Pancreas (tissue), 10 donors: ENCODE measurements at places on chromosomes 4 and X. TPM values are rescaled to one million over a fixed set of nuclear protein-coding genes. Genes with fewer than 3 reads are reported as not detected.

Gene AFF2
- total RNA-seq: 0.41 TPM

Gene PROM1
- total RNA-seq: 38.6 TPM

GRCh38 chr4:11564021-11564420 is 135.3 kb upstream of the HS3ST1 start:
- no peak overlapping the region for H3K27ac ChIP-seq
- DNase-seq: no peak
- no peaks in the 10 kb centered on the region for H3K36me3 ChIP-seq
- H3K4me1 ChIP-seq: no peaks in the 10 kb centered on the region

- no peak overlapping the region for H3K27ac ChIP-seq
- H3K27me3 ChIP-seq: no peaks in the 10 kb centered on the region
- no peaks in the 10 kb centered on the region for H3K4me1 ChIP-seq
- no peak for DNase-seq
Measured at GRCh38 chr4:140302151-140302859, 71.1 kb upstream of the SCOC start.

DNA sequence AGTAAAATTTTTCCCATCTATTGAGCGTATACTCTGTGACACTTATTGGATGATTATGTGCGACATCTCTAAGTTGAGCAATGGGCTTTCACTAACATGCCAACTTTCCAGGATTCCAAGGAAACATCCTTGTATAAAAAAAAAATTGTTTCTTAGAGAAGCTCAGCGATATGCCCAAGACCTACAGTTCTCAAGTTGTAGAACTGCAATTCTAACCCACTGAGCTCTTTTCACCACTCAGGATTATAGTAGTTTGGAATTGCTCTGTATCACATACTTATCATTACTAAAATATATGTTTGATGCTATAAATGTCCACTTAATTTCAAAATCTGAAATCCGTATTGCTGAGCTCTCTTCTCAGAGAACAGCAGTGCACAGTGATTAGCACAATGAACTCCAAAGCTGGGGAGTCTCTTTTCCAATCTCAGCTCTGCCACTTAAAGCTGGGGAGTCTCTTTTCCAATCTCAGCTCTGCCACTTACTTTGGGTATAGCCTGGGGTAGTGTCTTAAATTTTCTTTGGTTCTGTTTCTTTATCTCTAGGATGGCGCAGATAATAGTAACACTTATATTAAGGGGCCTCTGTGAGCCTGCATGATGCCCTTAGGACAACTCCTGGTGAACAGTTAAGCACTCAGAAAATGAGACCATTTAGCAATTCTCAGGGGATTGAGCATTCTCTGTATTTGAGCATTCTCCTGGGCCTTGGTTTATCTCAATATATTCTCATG is 1722.2 kb upstream of the AGA start:
- H3K4me3 ChIP-seq: no peak overlapping the region
- H3K27ac ChIP-seq: no peak overlapping the region
- no peaks in the 10 kb centered on the region for H3K36me3 ChIP-seq
- no peak for DNase-seq
- no peaks in the 10 kb centered on the region for H3K27me3 ChIP-seq

DNA sequence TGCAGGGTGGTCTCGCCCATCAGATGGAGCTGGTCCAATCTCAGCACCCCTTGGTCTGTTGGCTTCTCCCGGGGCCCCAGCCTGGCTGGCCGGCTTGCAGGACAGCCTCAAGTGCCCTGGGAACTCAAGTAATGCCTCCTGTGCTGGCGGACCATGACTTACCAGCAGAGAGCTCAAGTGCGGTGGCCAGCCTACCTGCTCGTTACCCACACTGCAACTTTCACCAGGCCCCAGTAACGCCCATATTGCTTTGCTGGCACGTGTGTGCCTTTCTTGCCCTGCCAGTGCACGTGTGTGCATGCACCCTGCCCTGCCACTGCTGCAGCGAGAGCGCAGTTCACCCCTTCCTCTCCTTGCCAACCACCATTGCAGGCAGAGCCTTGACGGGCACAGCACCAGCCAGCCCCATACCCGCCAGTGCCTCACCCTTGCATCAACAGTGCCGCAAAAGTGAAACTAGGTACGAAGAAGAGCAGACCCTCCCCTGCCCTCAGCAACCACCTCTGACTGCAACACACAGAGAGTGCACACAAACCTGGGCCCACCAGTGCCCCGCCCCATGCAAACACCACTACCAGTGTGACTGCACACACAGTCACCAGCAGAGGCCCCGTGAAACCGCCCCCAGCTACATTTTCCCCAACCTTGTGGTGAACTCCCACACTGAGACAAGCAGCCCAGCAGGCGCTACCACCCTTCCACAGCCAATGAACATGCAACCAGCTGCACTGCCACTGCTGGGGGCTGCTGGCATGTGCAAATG is 88.9 kb upstream of the POU3F4 start:
- DNase-seq: no peak
- no peak overlapping the region for H3K4me3 ChIP-seq
- no peaks in the 10 kb centered on the region for H3K4me1 ChIP-seq
- no peaks in the 10 kb centered on the region for H3K27me3 ChIP-seq
- H3K27ac ChIP-seq: no peak overlapping the region

DNA sequence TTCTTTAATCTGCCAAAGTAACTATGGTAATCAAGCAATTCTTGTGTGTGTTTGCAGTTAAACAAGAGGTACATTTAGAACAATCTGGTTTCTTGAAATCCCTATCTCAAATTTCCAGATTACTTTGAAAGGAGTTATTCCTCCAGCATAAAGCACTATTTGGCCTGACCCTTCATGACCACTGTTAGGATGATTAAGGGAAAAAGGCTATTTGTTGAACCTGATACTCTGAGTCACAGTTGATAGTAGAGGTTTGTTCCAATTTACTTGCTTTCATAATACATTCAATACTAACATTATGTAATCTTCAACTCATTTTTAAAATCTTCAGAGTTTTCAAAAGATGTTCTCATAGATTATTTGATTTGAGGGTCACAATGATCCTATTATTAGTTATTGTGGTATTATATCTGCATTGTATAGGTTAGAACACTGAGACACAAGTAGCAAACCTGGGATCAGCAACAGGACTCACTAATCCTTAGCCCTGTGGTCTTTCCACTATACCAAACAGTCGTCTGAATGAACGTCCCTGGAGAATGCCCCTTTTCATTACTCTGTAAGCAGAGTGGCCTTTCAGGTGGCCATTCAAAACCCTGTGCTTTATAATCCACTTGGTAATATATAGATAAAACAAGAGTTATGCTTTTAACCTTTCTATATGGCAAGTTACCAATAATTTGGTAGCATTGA is 8.1 kb upstream of the NDST4 start:
- no peak overlapping the region for H3K27ac ChIP-seq
- no peak for DNase-seq
- H3K36me3 ChIP-seq: no peaks in the 10 kb centered on the region
- no peak overlapping the region for H3K4me3 ChIP-seq
- H3K27me3 ChIP-seq: no peaks in the 10 kb centered on the region
- H3K4me1 ChIP-seq: peaks cover 3% of the 10 kb centered on the region

GRCh38 chr4:83725336-83726085 is 189.6 kb downstream of the GPAT3 start:
- no peak overlapping the region for H3K27ac ChIP-seq
- DNase-seq: no peak
- H3K4me3 ChIP-seq: no peak overlapping the region
- H3K4me1 ChIP-seq: no peaks in the 10 kb centered on the region
- no peaks in the 10 kb centered on the region for H3K36me3 ChIP-seq
- no peaks in the 10 kb centered on the region for H3K27me3 ChIP-seq

- H3K36me3 ChIP-seq: no peaks in the 10 kb centered on the region
- no peaks in the 10 kb centered on the region for H3K4me1 ChIP-seq
- H3K4me3 ChIP-seq: no peak overlapping the region
- H3K27ac ChIP-seq: no peak overlapping the region
- no peak for DNase-seq
Measured at GRCh38 chr4:65918872-65919271, 248.6 kb upstream of the EPHA5 start.
